ENCODE measurements at places on chromosomes 2 and 18. TPM values are rescaled to one million over a fixed set of nuclear protein-coding genes. Genes with fewer than 3 reads are reported as not detected.

The SLC4A5 gene
- total RNA-seq = 2.2 TPM

GRCh38 chr2:3637311-3637675 lies 20.7 kb upstream of the ALLC start:
- DNase-seq = no peak

DNA sequence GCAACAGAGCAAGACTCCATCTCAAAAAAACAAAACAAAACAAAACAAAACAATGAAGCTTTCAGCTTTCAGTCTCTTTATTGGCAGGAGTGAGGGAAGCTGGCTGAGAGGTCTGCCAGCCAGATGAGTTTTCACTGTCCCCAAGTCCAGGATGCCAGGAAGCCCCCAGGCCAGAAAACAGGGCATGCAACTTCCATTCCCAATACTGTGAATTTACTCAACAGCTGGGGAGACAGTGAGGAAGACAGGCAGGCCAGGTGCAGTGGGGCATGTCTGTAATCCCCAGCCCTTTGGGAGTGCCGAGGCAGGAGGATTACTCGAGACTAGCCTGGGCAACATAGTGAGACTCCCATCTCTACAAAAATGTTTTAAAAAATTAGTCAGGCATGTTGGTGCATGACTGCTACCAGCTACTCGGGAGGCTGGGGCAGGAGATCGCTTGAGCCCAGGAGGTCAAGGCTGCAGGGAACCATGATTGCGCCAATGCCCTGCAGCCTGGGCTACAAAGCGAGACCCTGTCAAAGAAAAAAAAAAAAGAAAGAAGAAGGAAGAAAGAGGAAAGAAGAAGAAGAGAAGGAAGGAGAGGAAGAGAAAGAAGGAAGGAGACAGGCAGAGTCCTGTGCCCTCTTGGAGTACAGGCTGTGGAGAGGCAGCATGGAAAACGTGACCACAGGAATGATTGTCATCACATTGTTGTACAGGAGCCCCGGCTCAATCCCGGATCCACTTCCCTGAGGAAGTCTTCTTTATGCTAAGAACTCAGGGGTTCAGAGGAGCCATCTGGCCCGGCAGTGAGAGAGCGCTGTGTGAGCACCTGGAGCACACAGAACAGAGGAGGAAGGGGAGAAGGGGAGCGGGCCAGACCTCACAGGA lies 29.2 kb upstream of the POMC start:
- no peak for DNase-seq

DNA sequence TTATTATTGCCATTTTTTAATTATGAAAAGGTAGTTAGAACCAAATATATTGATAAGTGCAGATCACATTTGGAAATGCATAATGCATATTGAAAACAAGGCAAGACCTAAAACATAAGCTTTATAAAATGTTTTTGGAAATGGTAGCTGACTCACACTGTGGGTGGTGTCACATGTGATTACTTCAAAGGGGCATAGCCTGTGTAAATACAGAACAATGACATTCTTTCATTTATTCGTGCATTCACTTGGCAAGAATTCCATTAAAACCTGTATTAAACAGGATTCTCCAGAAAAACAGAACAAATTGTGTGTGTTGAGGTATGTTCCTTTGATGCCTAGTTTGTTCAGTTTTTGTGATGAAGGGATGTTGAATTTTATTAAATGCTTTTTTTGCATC lies 427.3 kb upstream of the ST6GAL2 start:
- no peak for DNase-seq

The ICA1L gene
- 6.9 TPM for total RNA-seq

- DNase-seq = no peak
These were observed 1.1 kb downstream of the ZNF513 start for GRCh38 chr2:27379383-27379835.

DNA sequence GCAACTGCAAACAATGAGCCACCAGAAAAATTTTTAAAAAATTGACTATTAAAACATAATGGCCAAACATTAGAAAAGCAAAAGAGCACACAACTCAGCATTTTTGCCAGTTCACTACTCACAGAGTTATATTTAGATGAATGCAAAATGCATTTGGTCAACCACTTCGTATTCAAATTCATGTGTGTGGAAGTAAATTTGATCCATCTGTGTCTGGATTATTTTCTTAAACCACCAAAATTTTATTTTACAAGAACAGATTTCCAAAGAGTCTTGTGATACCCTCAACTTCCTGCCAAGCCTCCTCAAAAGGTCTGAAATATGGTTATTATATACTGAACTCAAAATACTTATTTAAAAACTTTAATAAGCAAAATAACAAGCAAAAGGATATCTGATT lies 57.4 kb downstream of the PPP1R1C start:
- DNase-seq = no peak

DNA sequence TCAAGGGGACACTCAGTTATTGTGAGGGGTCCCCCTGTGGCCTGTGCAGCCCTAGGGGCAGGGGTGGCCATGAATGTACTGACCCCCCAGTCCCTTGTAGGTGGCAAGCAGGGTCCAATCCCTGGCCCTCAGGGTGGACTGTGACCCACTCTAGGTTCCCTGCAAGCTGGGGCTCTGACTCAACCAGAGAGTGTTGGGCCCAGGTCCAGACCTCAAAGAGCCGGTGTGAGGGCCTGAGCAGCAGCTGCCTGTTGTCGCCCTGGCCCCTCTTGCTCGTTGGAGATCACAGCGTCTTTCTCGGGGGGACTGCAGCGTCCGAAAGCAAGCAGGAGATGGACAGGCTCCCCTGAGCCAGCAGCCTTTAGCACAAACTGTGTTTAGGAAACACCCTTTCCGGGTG lies 66.8 kb upstream of the ATG16L1 start:
- DNase-seq = no peak
